Dermis blood vessel endothelial cell (primary cell): ENCODE measurements at places on chromosomes 4 and X. TPM values are rescaled to one million over a fixed set of nuclear protein-coding genes. Genes with fewer than 3 reads are reported as not detected.

The SPANXN3 gene
- not detected in 2 replicates for total RNA-seq

The ENPEP gene
- total RNA-seq, result 0.14 and 1.5 TPM in 2 replicates

The TMPRSS11D gene
- 0.09 TPM in 1 of 2 replicates, not detected in the other for total RNA-seq

The RNF175 gene
- 0.37 TPM in 1 of 2 replicates, not detected in the other for total RNA-seq

The CT47B1 gene
- total RNA-seq, result not detected in 2 replicates

The FRMPD4 gene
- 0.05 TPM in 1 of 2 replicates, not detected in the other for total RNA-seq

The SSX5 gene
- not detected in 2 replicates for total RNA-seq

- DNase-seq, result no peak
Measured at GRCh38 chr4:62948108-62948507, 1461.1 kb downstream of the TECRL start.

GRCh38 chr4:125481334-125482045 is 166.7 kb downstream of the FAT4 start:
- no peak for DNase-seq

DNA sequence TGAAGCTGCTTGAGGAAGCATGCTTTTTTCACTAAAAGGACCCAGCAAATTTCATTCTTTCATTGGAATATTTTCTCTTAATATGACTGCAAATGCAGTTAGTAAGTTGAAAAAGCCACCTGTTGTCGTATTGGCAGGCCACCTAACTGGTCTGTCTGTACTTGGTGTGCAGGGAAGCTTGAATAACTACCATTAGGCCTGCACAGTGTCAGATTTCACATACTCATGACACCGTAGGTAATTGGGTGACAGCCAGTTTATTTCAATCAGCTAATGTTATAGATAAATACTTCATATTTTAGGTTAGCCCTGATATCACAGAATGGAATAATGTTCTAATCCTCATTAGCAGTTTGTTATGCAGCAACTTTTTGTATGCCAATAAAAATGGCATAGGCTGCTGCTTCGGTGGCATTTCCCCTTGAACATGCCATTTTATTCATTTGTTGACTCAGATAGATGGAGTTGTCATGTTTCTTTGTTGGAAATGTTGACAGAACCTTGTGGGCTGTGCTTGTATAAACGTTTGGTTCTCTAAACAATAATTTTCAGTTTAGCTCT is 173.7 kb downstream of the RPA4 start:
- DNase-seq, result no peak

GRCh38 chrX:47743504-47743903 is 84.5 kb upstream of the UXT start:
- no peak for DNase-seq

DNA sequence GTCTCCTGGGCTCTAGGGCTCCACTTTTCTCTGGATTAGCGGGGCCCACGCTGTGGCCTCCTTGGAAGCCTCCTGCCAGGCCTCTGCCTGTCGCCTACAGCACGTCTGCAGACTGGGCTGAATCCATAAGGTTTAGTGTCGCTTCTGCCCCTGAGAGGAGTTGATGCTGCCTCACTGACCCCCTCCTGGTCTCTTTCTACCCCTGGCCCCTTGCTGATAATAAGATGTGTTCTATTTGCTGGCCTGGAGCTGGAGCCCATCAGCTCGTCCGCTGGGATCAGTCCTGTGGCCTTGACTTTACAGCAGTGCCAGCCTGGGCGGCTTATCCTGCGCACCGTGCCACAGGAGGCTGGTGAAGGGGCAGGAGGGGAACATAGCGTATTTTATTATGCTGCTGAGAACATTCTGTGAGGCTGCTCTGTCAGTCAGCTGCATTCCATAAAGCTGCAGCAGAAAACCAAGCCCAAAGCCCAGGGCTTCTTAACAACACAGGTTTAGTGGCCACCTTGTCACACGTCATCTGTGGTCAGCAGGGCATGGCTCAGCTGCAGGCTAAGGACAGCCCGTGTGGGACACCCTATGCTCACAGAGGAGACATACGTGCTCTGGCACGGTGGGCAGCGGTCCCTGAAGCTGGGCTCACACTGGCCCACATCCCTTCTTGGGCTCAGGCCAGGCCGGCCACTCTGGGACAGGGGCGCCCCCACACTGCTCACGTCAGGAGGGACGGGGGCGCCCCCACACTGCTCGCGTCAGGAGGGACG is 29.3 kb upstream of the HGFAC start:
- no peak for DNase-seq

DNA sequence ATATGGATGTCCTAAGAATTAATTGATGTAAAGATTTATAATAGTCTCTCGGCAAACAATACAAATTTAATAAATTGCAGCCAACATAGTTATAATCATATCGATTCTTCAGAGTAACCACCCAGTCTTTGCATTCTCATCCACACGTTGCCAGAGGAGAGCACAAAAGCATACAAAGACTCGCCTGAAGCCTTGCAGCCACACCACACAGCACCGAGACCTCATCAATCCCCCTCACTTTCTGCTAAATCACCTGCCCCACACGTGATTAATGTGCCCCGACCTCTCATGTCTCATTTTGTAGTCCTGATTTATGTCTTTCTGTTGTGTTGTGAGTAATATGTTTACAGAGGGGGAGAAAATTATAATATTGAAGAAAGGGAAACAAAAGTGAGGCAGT is 510.4 kb downstream of the TRIML1 start:
- DNase-seq, result no peak

GRCh38 chrX:151488677-151489076 is 74.8 kb upstream of the PASD1 start:
- no peak for DNase-seq

GRCh38 chr4:182354867-182355266 is 111.7 kb downstream of the TENM3 start:
- no peak for DNase-seq

DNA sequence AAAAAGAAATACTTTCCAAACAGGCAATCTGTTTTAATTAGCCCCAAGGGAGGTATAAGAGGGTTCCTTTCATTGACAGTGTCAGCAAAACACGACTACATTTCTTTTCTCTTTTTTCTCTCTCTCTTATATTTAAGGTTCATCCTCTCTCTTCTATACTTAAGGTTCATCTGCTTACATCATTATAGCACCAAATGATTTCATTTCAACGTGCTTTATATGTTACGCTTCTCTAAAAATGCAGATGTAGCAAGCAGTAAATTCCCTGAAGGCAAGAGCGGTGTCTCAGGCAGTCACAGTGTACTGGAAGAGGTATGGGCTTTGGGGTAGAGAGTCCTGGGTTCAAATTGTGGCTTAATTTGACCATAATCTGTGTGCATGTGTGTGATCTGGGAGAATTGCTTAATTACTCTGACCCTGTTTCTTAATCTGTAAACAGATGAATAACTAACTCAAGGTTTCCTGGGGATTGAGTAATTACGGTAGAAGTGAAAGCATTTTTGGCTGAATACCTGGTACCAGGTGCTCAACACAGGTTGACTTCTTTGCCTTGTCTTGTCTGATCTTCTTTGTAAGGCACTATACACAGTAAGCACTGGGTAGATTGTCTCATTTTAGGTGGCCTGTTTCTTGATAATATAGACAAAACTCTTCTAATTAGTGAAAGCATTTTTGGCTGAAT is 180.8 kb downstream of the SPRY1 start:
- no peak for DNase-seq

- DNase-seq, result no peak
Measured at GRCh38 chr4:88054229-88054628, 46.8 kb downstream of the PKD2 start.

DNA sequence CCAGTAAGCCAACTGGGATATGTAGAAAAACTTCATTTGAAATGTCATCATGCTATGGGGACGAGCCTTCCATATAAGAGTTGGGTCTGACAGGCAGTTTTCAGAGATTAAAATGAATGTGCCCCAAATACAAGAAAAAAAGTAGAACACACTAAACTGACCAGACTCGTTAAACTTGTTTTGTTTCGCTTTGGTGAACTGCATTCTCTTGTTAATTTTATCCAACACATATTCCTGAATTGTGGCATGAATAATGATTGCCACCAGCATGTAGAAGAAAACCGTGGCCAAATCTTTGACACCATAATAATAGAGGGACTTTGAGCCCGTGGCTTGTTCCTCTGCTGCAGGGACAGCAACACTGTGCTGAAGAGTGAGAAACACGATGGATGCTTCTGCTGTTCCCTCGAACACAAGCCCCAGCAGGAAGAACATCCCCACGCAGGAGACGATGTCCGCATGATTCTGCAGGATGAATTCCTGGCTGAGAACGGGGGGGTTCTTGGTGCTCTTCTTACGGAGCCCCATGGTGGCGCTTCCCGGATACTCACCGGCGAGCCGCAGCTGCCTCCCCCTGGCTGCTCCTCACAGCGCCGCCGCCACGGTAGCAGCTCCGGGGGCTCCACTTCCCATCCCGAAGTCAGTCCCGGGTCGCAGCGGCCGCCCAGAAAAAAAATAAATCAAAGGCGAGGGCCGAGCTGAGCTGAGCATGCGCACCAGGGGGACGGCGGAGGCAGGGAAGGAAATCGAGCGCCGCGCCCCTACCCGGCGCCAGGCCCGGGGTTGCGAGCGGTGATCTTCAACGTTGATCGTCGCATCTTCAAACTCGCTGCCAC is at the start of gene TRAM1L1:
TRAM1L1 (minus strand) TSS at position 711 of the 836 bp plus-strand sequence; CDS start at position 528, 183 bp downstream.
- DNase-seq, result no peak

DNA sequence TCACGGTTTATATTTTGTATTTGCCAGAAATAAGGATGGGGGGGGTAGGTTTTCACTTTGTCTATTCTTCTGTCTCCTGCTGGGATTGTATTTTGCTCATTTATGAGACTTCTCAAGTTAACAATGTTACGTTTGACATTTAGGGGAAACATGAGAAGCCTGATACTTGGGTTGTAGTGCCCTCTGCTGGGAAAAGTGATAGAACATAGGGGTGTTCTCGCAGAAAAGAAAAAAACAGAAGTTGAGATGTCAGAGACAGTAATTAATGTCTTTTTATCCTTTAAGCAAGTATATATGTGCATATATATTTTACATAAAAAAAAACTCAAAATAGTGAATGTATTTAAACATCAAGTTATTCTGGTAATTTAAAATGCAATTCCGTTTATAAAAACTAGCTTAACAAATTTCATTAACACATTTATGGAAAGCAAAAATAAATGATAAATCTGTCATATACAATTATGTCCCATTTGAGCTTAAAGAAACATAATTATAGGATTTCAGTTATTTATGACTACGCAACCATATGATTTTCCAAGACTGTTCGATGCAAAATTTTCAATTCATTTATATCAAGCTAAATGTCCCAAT is 46.0 kb upstream of the TMPRSS11F start:
- DNase-seq, result peak; percentile 72

- DNase-seq, result no peak
Measured at GRCh38 chrX:48043056-48043455, 28.4 kb downstream of the ZNF630 start.

GRCh38 chr4:138672393-138672976 is 343.1 kb upstream of the NOCT start:
- DNase-seq, result no peak
